Activated CD8-positive, alpha-beta memory T cell treated with anti-CD3 and anti-CD28 coated beads for 4 hours (primary cell): ENCODE measurements at places on chromosomes 7 and 10.

DNA sequence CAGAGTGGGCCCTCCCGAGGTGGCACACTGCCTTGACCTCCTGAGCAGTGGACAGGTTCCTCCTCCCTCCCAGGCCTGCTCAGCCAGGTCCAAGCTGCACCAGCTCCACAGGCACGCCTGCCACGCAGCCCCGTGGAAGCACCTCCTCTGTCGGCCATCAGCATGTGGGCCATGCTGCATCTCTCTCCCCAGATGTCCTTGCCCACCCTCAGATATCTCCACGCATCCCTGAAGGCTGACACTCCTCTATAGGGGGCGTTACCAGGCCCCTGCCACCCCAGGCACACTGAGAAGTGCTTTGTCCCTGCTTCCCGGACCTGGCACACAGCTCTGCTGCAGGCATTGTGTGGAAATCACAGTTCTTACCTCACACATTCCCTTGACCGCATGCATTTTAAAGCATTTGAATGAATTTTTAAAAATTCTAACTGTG lies 598.5 kb downstream of the SDK1 start:
- no peak for DNase-seq

GRCh38 chr7:7274782-7275181 lies 92.4 kb downstream of the C1GALT1 start:
- no peak for DNase-seq

DNA sequence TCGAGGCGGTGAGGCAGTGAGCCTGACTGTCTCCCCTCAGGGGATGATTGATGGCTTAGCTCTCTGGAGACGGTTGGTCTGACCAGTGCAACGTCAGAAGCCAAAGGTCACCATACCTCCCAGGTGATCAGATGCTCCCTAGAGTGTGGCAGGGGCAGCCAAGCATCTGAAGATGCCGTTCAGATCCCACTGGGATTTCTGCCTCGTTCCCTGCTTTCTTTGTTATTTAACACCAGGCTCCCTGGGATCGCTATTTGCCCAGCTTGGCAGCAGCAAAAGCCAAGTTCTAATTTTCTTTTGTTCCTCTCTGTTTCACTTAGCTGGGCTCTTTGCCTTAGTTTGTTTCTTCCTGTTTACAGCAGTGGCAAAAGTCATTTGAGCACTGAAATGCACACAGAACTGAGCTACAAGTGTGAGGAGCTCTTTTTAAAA lies 53.5 kb upstream of the SVIL start:
- no peak for DNase-seq

GRCh38 chr10:76543655-76544054 lies 1094.0 kb downstream of the KCNMA1 start:
- no peak for DNase-seq

DNA sequence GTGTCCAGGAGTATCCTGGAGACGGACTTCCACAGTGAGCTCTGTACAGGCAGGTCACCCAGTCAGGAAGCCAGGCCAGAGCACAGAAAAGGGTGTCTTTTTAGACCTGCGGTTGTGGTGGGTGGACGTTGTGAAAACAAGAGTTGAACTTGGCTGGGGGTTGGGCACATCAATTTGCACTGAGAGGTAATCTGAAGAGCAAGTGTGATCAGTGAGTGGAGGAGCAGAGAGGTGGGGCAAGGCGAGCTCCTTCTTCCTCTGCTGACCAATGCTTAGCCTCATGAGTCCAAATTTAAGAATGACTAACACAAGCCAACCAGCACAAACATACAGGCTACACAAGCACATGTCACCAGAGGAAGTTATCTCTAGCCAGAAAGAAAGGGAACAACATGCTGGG lies 310.8 kb downstream of the TCERG1L start:
- no peak for DNase-seq
